ENCODE measurements at places on chromosomes 7 and 10. TPM values are rescaled to one million over a fixed set of nuclear protein-coding genes. Genes with fewer than 3 reads are reported as not detected.

Gene PRPS1L1
- total RNA-seq, result not detected

DNA sequence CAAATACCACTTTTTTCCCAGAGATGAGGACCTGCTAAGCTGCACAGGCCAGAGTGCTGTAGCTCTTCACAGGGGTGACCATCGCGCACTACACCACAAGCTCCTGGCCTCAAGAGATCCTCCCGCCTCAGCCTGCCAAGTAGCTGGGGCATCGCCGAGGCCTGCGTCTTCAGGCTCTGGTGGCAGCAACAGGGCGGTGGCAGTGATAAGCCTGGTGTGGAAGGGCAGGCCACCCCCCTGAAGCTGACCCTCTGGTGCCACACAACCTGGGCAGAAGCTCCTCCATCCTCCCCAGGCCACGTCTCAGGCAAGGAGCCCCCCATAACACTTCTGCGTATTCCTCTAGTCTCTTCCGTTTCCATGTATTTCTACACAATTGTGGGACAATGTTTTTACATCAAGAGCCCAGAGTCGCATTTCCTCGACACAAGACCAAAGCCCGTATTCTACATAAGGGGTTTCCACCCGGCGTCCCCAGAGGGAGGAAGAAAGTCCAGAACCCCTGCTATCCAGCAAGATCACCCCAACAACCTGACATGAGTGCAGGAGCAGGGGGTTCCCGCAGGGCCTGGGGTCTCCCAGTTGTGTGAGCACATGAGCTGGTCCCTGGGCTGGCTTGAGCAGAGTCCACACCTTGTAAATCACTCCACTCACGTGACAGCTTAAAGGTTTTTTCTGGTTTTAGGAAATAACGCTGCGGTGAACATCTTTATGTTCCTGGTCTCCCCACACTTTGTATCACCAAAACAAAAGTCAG, 37.6 kb upstream of the NCAPG2 start:
- H3K27me3 ChIP-seq, result no peaks in the 10 kb centered on the region
- peaks cover 7% of the 10 kb centered on the region for H3K36me3 ChIP-seq
- H3K27ac ChIP-seq, result no peak overlapping the region
- no peak overlapping the region for H3K4me3 ChIP-seq

Gene SAP25
- 4.4 TPM for total RNA-seq

Gene NEUROD6
- total RNA-seq, result not detected

DNA sequence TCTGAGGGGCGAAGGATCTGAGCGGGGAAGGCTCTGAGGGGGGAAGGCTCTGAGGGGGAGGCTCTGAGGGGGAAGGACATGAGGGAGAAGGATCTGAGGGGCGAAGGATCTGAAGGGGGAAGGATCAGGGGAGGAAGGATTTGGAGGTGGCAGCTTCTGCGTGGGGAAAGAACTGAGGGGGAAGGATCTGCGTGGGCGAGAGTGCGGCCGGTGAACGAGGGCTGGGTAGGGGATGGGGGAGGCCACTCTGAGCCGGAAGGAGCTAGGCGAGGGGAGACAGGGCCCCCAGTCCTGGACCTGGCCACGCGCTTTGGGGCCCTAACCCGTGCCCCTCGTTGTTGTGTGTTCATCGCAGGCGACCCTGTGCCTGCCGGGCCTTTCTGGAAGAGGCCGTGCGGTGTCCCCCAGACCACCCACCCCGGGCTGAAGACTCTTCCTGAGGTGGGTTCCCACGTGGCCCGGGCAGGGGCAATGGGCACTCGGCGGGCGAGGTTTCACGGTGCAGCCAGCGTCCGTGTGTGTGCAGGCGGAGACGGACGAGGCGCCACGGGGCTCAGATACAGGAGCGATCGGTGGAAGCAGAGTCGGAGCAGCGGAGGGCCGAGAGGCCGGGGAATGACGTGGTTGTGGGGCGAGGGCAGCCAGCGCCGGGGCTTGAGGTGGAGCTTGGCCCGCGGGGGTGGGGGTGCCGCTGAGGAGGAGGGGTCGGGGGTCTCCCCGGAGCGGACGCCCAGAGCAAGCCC, 2.0 kb downstream of the CALY start:
- H3K36me3 ChIP-seq, result no peaks in the 10 kb centered on the region
- DNase-seq, result no peak
- H3K4me1 ChIP-seq, result peaks cover 2% of the 10 kb centered on the region
- H3K27ac ChIP-seq, result no peak overlapping the region

- no peaks in the 10 kb centered on the region for H3K36me3 ChIP-seq
- no peaks in the 10 kb centered on the region for H3K27me3 ChIP-seq
- peaks cover 2% of the 10 kb centered on the region for H3K4me1 ChIP-seq
- no peak for DNase-seq
- H3K27ac ChIP-seq, result no peak overlapping the region
Measured at GRCh38 chr7:65225422-65226006, 148.1 kb upstream of the ZNF92 start.

GRCh38 chr10:127033216-127034033, 128.2 kb downstream of the DOCK1 start:
- no peaks in the 10 kb centered on the region for H3K36me3 ChIP-seq
- no peaks in the 10 kb centered on the region for H3K27me3 ChIP-seq
- no peaks in the 10 kb centered on the region for H3K4me1 ChIP-seq
- no peak overlapping the region for H3K4me3 ChIP-seq
- DNase-seq, result no peak

GRCh38 chr7:42338231-42338915, 101.4 kb upstream of the GLI3 start:
- no peak overlapping the region for H3K27ac ChIP-seq
- no peaks in the 10 kb centered on the region for H3K27me3 ChIP-seq
- no peaks in the 10 kb centered on the region for H3K36me3 ChIP-seq
- no peaks in the 10 kb centered on the region for H3K4me1 ChIP-seq

- no peaks in the 10 kb centered on the region for H3K4me1 ChIP-seq
- no peak overlapping the region for H3K27ac ChIP-seq
- DNase-seq, result no peak
- peaks cover 9% of the 10 kb centered on the region for H3K36me3 ChIP-seq
- H3K27me3 ChIP-seq, result no peaks in the 10 kb centered on the region
Measured at GRCh38 chr10:118305730-118306129, 36.4 kb downstream of the FAM204A start.

DNA sequence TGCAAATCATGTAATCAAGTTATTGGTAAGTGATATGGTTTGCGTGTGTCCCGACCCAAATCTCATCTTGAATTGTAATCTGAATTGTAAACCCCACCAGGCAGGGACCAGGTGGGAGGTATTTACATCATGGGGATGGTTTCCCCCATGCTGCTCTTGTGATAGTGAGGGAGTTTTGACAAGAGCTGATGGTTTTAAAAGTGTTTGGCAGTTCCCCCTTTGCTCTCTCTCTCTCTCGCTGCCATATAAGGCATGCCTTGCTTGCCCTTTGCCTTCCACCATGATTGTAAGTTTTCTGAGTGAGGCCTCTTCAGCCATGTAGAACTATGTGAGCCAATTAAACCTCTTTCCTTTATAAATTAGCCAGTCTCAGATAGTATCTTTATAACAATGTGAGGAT, 302.6 kb downstream of the THSD7A start:
- no peak overlapping the region for H3K27ac ChIP-seq
- H3K27me3 ChIP-seq, result no peaks in the 10 kb centered on the region

DNA sequence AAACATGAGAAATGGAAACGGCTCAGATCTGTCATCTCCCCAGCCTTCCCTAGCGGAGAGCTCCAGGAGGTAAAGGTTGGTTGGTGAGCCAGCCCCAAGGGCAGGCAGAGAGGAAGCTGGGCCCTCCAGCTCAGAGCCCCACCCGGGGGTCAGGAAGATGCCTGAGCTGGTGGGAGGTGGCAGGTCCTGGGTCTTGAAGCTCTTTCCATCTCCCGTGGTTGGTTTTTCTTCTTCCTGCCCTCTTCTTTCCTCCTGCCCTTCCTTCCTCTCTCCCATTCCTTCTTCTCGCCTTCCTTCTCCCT, 384.2 kb upstream of the FOXK1 start:
- H3K27ac ChIP-seq, result no peak overlapping the region
- H3K4me3 ChIP-seq, result no peak overlapping the region
- H3K36me3 ChIP-seq, result no peaks in the 10 kb centered on the region
- peaks cover 4% of the 10 kb centered on the region for H3K27me3 ChIP-seq
- no peak for DNase-seq

Gene PRDX3
- total RNA-seq, result 232 TPM

Gene PTPRZ1
- not detected for total RNA-seq

- H3K27ac ChIP-seq, result no peak overlapping the region
- no peaks in the 10 kb centered on the region for H3K4me1 ChIP-seq
- H3K27me3 ChIP-seq, result peaks cover 12% of the 10 kb centered on the region
- H3K4me3 ChIP-seq, result no peak overlapping the region
- H3K36me3 ChIP-seq, result no peaks in the 10 kb centered on the region
- no peak for DNase-seq
Measured at GRCh38 chr10:122658356-122659049, 41.1 kb downstream of the C10orf120 start.

Gene SEMA3C
- not detected for total RNA-seq

Gene SUV39H2
- total RNA-seq, result 46.0 TPM

Gene LRRC4
- total RNA-seq, result not detected

Gene RGR
- not detected for total RNA-seq

Gene CNTNAP2
- 0.22 TPM for total RNA-seq

- H3K36me3 ChIP-seq, result peaks cover 33% of the 10 kb centered on the region
- peak overlapping the region; percentile 59 for H3K27ac ChIP-seq
- peaks cover 14% of the 10 kb centered on the region for H3K4me1 ChIP-seq
- no peaks in the 10 kb centered on the region for H3K27me3 ChIP-seq
Measured at GRCh38 chr10:12214763-12215218, 18.8 kb downstream of the CDC123 start.

All from activated naive CD8-positive, alpha-beta T cell treated with anti-CD3 and anti-CD28 coated beads for 36 hours (primary cell).